GM04504 (cell line): ENCODE measurements at places on chromosomes 3 and 15.

- no peak for DNase-seq
Measured at GRCh38 chr3:99620077-99620767, 18.2 kb upstream of the COL8A1 start.

GRCh38 chr3:137582484-137582883 lies 181.6 kb upstream of the SOX14 start:
- DNase-seq = no peak

DNA sequence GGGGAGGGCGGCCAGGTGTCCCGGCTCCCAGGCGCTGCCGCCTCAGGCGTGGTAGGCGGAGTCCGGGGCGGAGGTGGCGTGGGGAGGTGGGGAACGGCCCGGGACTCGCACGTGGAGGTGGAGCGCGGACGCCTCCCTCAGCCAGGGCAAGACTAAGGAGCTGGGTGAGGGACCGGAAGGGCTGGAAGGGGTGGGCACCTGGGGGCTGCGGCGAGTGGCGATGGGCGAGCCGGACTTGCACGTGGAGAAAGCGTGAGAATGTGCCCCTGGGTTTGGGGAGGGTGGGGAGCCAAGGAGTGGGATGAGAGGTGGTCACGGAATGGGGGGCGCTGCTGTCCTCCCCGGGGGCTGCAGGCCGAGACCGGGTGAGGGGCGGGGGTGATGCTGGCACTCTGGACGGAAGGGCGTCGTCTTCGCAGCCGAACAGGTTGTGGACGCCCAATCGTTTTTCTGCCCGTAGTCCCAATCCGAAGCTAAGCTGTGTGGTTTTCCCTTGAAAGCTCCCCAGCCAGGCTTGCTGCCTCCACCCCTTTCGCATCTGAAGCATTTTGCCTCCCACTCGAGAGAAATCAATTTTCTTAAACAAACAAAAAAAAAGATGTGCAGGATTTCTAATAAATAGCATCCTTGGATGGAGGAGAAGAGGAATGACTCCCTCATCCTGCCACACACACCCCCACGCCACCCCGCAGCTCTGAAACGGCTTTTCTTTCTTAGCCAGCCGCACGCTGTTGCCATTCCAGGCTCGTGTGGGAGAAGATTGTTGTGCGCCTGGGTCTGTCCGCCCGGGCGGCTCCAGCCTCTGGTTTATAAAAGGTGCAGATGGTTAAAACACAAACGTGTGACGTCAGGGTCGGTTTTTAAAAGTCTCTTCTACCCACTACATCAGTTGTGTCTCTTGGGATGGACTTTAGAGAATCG lies 62.5 kb upstream of the ANKRD28 start:
- DNase-seq = no peak

DNA sequence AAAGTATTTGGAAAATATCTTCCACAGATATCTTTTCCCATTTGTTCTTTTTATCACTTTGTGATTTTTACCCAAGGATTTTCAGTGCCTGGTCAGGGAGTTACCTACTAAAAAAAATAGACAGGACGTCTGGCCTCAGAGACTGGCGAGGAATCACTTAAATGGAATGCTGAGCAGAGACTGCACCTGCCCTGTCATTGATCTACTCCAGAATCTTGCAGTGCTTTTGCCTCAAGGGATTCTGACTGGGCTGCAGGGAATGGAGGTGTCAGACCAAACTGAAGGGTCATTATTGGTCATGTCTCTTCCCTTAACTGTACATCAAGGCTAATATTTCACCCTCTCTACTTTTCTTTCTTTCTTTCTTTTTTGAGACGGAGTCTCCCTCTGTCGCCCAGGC lies 12.1 kb upstream of the RYR3 start:
- DNase-seq = no peak

DNA sequence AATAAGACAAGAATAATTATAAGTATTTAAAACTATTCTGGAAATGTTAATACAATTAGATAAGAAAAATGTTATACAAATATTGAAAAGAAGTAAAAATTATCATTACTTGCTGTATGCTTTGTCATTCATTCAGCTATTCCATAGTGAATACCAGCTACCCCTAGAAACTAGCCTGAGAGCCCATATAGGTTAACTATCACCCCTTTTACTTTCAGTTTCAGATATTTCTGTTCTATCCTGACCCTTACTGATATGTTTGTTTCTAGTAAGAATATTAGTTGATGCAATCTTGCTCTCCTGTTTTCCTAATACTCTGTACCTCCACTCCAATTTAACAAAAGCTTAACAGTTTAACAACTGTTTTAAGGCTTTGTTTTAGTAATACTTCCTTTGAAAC lies 31.6 kb downstream of the FAM227B start:
- no peak for DNase-seq

DNA sequence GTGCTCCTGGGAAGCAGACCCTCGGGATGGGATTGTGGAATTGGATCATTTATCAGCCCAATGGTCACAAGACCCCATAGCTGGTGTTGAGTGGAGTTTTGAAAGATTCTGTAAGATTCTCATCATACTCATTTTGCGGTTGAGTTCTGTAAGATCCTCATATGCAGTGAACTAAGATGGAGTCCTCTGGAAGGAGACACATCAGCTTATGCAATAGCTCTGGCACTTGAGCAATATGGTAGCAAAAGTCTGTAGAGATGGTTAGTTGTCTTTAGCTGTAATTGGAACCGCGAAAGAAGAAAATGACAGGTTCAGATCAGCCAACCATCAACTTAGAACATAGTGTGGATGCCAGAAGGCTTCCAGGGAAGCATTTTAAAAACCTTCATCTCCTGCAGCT lies 184.5 kb upstream of the TSC22D2 start:
- DNase-seq = no peak
